ENCODE measurements at places on chromosomes 3 and 15.

- DNase-seq, result no peak
Observed at GRCh38 chr3:129211345-129211744, 27.6 kb upstream of the CNBP start.

- no peak for DNase-seq
Observed at GRCh38 chr15:84111575-84111974, 124.0 kb upstream of the GOLGA6L4 start.

DNA sequence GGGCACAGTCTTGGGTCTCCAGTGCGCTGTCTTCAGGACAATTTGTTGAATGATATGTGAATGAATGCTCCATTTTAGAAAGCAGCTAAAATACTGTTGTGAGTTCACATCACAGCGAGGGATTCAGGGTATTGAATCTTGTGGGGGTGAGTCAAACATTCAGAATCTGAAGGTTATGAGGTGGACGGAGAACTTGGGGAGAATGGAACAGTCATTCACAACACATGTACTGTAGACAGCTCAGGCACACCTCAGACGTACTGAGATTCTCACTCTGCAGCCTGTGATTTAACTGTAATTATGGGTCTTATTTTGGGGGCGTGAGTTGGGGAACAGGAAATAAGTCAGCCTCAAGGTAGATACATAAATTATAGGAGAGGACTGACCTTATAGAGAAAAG is 13.9 kb downstream of the CRYBG3 start:
- DNase-seq, result no peak

- DNase-seq, result no peak
Observed at GRCh38 chr3:23288286-23288685, 85.2 kb downstream of the UBE2E2 start.

DNA sequence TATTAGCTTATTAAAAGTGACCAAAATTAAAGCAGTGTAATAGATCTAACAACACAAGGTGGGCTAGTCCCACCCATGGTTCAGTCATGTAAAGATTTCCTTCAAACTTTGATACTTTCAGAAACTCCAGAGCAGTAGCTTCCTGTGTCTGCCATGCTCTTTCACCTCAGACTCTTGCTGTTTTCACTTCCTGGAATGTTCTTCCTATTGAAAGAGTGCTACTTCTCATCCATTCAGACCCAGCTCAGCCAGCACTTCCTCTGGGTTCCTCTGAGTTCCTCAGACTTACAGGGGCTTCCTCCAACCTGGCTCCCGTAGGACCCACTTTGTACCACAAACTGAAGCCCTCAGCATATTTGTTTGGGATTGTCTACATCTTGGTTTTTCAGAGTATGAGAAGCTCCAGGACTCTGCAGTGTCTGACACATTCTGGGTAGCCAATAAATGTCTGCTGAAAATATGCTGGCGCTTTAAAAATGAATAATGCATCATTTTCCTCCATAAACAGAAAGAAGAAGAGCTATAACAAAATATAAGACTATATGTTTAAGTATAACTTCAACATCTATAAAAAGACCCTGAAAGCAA is 18.0 kb downstream of the NCEH1 start:
- no peak for DNase-seq

DNA sequence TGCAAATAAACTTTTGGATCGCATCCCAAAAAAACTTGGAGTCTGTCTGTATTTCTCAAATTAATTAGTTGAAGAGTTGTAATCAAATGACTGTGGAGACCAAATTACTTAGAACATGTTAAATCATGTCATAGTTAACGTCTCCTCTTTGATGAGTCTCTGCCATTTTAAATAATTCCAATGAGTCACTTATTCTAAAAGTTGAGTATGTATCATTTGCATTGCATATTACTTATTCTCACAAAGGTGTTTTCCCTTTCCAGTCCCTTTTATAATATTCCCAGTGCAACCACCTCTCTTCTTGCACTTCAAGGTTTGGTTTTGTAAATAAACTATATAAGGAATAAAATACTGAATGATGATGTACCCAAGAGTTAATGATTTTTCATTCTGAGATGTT is 36.0 kb upstream of the MBNL1 start:
- no peak for DNase-seq

- DNase-seq, result no peak
Observed at GRCh38 chr3:113124256-113124830, 87.0 kb upstream of the BOC start.

DNA sequence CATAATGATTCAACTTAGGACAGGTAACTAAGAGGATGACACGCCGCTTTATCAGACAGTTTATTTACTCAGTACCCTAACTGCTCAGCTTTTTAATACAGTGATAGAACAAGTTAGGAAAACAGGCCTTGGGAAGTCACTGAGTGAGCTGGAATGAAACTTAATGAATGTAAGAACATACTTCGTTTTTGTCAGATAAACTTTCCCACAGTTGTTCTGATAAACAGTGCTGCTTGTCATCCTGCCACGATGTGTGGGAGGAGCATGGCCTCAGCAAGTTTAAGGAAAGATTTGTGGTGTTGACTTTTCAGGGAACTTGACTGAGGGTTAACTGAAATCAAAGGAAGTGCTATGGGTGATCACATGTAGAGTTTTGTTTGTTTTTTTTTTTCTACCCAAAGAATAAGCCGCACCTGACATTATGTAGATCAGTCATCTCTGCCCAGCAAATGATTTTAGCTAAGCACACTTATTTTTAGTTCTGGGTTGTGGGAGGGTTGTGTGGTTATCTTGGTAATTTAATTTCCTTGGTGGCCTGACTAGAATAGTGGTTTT is 5.6 kb upstream of the P2RY14 start:
- no peak for DNase-seq

GRCh38 chr3:58135712-58136543 is 74.8 kb downstream of the DNASE1L3 start:
- DNase-seq, result no peak

DNA sequence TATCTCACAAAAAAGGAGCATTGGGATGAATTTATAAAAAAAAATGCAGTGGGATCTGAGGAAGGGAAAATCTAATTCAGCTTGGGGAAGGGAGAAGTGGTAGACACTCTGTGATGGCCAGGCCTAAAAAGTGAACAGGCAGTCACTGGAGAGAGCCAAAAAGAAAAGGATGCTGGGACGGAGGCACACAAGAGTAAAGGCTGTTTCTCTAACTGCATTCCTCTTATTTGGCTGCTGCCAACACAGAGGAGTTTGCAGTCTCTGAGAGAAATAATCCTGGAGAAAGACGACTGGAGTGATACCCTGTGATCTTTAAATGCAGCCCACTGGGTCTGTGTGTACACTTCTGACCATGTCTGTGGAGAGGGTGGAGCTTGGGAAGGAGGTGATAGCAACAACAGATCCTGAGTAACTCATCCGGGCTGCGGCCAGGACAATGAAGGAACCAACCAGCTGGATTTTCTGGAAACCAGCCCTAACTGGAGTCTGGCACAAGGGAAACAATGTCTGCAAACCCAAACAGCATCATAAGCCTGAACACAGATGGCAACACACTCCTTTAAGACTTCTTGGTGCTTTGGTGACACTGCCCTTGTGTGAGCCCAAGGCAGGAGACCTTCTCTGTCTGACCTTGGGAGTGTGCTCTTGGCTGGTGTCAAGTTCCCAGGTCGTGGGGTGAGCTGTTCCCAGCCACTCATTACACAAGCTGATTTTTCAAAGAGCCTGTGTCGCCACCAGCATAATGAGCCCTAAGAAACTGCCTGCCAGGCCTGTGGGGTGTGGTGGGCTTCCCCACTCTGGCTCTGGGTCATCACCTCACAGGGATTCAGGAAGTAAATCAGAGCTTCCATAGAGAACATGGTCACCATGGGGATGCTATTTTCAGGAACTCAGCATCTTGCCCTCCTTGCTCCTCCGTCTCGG is 8.0 kb downstream of the FYCO1 start:
- DNase-seq, result no peak

- DNase-seq, result no peak
Observed at GRCh38 chr15:32733281-32733680, 15.5 kb downstream of the GREM1 start.

DNA sequence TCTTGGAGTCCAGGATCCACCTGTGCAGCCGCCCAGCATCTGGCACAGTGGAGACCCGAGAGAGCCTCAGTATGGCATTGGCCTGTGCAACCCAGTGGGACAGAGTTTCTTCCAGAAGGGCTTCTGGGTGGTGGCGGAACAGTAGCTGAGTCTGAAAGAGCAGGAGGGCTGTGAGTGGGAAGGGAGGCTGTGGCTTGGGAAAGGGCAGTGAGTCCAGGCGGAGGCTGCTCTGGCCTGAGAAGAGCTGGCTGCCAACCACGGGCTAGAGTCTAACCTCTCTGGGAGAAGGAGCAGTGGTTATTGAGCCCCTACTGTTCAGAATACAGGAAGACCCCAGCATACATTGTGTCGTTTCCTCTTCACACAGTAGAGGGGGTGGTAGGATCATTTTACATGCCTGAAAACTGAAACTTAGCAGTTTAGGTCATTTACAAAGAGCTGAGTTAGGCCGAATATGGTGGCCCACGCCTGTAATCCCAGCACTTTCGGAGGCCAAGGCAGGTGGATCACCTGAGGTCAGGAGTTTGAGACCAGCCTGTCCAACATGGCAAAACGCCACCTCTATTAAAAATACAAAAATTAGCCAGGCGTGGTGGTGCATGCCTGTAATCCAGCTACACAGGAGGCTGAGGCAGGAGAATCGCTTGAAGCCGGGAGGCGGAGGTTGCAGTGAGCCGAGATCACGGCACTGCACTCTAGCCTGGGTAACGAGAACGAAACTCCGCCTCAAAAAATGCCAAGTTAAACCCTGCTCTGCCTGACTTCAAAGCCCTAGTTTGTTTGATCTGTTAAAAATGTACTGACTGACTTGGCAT is 3.2 kb downstream of the AEN start:
- no peak for DNase-seq
